ENCODE measurements at places on chromosomes 4 and X.

GRCh38 chrX:136143711-136144110 lies 3.6 kb upstream of the FHL1 start:
- DNase-seq, result no peak

DNA sequence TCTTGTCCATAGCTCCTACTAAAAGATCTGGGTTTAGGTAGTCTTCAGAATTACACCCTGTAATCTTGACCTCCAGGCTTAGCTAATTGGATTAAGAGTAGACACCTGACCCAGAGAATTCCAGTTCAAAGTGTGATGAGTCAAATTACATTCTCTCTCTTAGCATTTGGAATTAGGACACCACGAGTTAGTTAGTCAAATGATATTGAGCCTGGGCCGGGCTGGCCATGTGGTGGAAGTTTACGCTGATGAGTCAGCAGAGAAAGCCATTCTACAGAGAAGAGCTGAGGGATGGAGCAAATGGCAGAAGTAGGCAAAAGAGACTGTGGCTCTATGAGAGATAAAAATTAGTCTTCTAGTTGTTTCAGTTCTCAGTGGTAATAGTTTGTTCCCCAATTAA lies 31.1 kb downstream of the CEP44 start:
- DNase-seq, result no peak

GRCh38 chr4:8607603-8608481 lies 15.3 kb downstream of the CPZ start:
- peak; percentile 44 for DNase-seq

DNA sequence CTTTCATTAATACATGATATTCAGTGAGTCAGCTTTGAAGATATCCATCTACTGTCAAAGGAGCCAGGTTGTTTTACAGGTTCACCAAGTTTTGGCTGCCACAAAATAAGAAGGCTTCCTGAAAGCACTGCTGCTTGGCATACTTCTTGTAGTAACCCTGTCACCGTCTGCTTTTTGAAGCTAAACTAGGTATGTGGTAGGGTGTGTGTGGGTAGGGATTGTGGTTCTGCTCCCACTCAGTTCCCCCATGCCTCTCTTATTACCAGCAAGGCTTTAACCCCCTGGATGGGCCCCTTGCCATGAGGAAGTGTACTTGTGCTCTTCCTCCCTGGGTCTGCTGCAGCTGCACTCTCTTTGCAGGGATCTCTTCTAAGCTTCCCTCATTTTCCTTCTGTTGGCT lies 191.2 kb downstream of the BANK1 start:
- no peak for DNase-seq

- no peak for DNase-seq
Observed at GRCh38 chr4:157196046-157196445, 24.5 kb upstream of the GRIA2 start.

DNA sequence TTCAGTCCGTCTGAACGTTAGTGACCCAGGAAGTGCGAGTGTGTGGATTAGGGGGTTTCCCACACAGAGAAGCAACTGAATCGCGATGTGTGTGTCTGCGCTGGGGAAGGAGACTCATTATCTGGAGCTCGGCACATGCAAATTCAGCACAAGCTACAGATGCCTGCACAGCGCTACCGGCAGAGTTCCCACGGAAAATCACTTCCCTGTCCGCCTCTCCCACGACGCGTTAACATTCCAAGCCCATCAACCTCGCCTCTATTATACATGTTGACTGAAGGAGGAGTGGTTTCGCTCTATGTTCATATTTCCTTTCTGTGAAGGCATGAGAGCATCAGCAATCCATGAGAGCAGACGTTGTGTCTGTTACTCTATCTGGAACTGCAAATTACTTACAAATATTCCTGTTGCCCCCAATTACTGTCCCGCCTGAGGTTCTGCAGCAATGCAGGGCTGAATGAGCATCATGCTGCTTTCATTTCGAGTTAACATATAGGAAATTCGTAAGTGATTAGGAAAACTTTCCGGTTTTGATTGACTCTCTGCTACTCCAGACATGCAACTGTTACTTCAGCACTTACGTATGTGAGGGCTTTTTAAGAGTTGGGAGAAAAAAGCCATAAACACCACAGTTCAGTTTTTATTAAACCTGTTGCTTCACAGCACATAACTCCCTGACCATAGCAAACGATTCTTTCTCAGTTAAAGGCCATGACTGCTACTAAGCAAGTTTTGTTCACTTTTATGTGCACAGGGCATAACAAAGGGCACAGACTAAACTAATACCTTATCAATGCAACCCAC lies 15.0 kb upstream of the MTNR1A start:
- no peak for DNase-seq

DNA sequence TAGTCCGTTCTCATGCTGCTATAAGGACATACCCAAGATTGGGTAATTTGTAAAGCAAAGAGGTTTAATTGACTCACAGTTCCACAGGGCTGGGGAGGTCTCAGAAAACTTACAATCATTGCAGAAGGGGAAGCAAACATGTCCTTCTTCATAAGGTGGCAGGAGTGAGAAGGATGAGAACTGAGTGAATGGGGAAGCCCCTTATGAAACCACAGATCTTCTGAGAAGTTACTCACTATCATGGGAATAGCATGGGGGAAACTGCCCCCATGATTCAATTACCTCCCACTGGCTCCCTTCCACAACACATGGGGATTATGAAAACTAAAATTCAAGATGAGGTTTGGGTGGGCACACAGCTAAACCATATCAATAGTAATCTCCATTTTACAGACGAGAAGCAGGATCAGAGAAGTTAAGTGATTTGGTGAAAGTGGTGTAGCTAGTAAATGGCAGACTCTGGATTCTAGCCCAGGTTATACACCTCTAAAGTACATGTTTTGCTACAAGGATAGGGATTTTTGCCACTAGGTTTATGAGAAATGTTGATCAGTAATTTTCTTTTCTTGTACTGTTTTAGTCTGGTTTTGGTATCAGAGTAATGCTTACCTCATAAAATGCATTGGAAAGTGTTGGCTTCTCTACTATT lies 47.3 kb upstream of the C1GALT1C1 start:
- DNase-seq, result no peak

GRCh38 chr4:26242451-26242850 lies 78.4 kb upstream of the RBPJ start:
- no peak for DNase-seq

GRCh38 chr4:183136855-183137254 lies 37.8 kb downstream of the WWC2 start:
- DNase-seq, result no peak

GRCh38 chrX:153770601-153771414 lies 6.8 kb downstream of the PLXNB3 start:
- no peak for DNase-seq

DNA sequence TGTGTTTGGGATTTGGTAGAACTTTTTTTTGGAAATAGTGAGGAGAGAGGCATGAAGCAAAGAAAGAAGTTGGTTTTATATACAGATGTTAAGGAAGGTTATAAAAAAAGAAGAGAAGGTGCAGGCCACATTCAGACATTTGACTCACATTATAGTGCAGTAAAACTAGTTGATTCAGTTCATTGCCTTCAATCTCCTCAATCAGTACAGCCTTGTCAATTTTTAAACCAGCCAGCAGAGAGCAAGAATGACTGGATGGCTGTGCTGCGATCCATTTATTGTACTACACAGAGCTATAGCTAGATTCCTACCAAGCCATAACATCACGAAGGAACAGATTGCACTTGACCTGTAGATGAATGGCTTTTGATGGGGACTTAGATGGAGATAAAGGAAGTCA lies 79.7 kb upstream of the LSM6 start:
- DNase-seq, result no peak

DNA sequence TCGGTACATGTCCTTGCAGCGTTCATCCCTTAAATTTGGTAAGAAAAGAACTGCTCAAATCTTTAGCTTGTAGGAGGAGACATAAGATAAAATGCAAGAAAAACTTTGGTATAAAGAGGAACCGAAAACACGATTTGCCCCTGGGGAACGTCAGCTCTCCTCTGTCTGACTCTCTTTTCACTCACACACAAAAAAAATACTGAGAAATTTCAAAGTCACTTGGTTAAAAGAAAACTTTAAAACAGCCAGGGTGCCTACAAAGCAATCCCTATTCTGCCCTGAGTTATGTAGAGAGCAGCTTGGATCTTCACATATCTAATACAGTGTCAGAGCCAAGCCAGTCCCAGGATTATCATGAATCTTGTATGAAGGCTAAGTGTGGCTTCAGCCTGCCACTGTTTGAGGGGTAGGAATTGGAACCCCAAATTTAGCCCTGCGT lies 248.5 kb upstream of the CXXC4 start:
- DNase-seq, result peak; percentile 9

DNA sequence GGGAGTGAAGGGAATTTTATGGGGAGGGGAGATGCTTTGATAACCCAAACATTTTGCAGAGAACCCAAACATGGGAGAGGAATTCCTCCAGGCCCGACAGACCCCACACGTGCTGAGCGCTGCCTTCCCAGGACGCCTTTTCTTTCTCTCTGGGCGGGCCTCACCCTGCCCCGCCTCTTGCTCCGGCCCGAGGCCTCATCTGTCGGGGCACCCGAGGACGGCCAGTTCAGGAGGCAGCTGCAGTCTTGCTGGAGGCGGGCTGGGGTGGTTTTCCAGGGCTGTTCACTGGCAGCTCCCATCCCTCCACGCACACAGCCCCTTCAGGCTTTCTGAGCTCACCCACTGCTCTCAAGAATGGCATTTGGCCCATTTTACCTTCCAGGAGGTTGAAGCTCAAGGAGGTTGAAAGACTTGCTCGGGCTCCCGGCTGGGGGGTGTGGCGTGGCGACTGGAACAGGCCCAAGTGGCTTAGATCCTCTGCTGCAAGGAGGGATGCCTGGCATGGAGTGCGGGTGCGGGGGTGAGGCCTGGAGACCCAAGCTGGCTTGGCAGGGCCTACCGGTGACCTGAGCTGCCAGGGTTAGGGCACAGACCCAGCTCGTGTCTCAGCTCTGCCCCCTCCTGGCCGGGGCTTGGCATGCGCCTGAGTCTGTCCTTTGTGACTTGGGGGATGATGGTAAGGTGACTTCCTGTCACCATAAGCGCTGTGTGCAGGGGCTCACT lies 99.2 kb downstream of the PSAPL1 start:
- peak; percentile 51 for DNase-seq

GRCh38 chrX:64191281-64192010 lies 14.1 kb downstream of the AMER1 start:
- no peak for DNase-seq

Measured in GM18507 (cell line).